ENCODE measurements at places on chromosomes 4 and X.

DNA sequence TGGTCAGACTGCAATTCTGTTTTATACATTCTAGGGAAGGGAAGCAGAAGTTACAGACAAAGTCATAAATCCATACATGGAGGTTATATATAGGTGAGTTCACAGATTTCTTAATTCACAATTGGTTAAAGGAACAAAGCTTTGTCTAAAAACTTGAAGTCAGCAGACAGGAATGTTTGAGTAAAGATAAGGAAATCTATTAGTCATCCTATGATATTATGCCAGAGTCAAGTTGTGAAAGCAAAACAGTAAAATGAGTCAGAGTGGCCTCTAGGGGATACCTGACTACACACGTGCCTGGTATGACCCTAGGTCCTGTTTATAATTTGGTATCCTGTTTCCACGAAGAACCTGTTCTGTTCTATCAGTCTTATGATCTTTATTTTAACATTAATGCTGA lies 31.5 kb downstream of the ACTRT1 start:
- DNase-seq = peak; percentile 28

DNA sequence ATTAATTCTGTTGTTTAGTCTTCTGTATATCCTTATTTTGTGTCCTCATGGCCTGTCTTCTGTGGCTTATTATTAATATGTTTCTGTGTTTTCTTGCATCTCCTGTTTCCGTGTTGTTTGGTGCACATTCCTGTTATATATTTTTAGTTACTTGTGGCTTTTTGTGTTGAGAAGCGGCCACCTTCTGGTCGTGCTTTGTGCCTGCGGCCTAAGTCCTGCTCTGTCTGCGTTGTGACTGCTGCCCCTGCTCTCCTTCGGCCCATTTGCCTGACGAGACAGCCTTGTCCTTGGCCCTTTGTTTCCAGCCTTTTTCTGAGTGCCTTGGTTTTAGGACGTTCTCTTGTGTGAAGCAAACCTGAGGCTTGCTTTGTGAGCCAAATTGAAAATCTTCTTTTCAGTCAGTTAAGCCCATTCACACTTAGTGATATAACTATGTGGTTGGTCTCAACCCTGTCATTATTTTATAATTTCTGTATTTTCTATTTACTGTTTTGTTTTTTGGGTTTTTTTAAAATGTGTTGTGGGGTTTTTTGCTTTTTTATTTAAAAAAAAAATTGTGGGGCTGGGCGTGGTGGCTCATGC lies 43.8 kb downstream of the TNIP2 start:
- DNase-seq = peak; percentile 8

DNA sequence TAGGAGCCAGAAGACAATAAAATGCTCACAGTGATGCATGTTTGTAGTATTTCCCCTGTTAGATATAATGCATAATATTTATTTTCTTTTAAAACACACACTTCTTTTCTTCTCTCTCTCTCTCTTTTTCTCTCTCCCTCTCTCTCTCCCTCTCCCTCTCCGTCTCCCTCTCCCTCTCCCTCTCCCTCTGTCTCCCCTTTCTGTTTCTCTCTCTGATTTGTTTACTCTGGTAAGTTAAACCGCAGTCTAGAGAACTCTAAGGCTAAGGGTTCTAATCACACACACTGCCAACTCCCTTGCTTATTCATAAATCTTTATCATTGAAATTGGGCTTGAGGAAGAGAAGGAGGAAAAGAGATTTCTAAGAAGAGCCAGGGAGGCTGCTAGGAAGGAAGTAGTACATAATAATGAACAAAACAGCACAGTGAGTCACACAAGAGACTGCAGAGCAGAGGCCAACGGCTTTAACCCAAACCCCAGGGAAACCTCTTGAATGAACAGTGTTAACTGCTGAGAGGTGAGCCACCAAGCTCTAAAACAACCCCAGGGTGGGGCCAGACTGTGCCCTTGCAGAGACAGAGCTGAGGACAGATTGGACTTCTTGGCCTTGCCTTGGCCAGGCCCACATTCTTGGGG lies 9.1 kb upstream of the PHOX2B start:
- no peak for DNase-seq

- no peak for DNase-seq
Observed at GRCh38 chrX:134023851-134024281, 38.5 kb upstream of the GPC3 start.

DNA sequence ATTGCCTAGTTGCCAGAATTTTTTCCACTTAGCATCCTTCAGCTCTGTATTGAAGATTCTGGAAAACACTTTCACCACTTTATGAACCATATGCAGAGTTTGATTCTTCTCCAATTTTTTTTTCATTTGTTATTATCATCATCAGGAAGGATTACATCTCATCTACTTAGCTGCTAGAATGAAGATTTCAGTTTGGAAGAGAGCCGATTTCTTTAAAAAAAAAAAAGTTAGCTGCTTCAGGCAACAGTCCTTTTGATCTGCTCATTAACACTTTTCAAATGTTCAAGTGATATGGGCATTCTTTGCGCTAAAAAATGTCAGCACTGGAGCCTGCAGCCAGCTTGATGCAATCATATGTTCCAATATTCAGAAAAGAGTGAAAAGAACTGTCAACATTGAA lies 76.2 kb downstream of the ANTXR2 start:
- no peak for DNase-seq

DNA sequence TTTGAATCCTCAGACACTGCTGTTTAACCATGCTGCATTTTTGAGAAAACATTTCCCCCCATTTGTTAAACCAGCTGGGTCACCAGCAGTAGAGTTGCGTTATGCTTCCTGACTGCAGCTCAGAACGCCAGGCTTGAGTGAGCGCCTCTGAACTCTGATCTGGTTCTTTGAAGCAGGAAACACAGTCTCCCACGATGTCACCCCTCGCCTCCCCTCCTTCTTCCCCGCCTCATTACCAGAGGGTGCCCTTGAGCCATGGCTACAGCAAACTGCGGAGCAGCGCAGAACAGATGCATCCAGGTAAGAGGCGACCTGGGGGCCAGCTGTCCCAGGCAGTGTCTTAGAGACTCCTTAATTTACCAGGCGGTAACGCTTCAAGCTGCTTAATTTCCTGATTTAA lies 78.4 kb downstream of the REPS2 start:
- DNase-seq = no peak

DNA sequence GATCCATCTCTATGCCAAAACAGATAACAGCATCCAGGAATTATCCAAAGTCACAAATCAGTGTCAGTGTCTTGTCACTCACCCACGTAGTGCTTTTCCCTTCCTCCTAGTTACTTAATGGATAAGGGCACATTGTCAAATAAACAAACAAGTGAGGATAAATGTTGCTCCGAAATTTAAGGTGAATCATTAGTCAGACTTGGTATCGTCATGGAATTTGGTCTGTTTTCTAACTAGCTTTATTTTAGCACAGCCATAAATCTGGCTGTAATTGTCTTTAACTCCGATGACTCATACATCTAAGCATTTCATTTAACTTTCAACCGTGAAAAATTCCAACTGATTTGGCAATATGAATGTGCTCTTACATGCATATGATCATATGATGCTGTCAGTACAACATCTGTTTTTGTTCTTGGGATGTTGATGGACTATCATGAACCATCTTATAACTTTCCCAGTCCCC lies 83.3 kb downstream of the SNCA start:
- DNase-seq = peak; percentile 91

GRCh38 chrX:140521393-140521792 lies 16.5 kb upstream of the SOX3 start:
- no peak for DNase-seq

GRCh38 chr4:60461551-60461950 lies 738.6 kb upstream of the ADGRL3 start:
- DNase-seq = no peak

- no peak for DNase-seq
Observed at GRCh38 chrX:40637687-40638086, 9.7 kb downstream of the CXorf38 start.

GRCh38 chr4:71247706-71248105 lies 91.1 kb upstream of the SLC4A4 start:
- no peak for DNase-seq

DNA sequence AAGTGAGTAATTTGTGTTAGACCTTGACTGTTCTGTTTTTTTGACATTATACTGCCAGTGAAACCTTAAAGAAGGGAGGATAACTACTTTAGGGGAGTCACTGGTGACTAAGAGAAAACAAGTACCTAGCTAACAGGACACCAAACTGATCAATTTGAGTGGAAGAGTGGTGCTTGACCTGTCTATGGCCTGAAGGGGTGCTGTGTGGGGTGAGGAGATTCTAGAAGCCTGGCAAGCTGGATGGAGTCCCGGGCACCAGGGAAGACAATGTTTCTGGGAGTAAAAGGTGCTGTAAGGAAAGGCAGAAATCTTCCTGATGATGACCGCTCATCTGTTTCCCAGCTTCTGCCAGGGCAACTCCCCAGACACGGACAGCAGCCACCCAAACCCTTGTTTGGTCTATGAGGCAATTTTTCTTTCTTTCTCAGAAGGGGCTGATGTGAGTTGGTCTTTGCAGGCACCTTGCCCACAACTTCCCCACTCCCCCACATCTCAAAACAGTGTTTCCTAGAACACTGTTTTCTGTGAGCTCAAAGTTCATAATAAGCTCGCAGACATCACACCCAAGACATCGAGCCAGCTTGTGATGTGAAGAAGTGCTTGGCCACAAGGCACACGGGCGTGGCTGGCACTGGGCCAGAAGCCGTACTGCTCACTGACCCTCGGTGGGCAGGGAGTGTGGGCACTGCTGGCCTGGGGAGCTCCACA lies 4.6 kb downstream of the TXK start:
- DNase-seq = no peak

DNA sequence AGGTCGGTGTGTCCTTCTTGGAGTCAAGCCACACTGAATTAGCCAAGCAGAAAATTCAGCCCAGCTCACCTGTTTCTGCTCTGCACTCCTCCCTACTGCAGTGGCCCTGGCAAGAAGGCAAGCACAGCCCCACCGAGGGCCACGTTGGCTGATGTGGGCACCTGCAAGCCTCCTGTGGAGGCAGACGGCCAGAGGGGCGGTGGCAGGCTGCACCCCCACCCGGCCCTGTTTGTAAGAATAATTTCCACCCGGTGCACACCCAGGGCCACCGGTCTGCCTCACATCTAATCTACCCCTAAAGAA lies 18.8 kb downstream of the PPP2R2C start:
- DNase-seq = no peak

- peak; percentile 67 for DNase-seq
Observed at GRCh38 chrX:16589211-16589610, 60.7 kb upstream of the S100G start.

DNA sequence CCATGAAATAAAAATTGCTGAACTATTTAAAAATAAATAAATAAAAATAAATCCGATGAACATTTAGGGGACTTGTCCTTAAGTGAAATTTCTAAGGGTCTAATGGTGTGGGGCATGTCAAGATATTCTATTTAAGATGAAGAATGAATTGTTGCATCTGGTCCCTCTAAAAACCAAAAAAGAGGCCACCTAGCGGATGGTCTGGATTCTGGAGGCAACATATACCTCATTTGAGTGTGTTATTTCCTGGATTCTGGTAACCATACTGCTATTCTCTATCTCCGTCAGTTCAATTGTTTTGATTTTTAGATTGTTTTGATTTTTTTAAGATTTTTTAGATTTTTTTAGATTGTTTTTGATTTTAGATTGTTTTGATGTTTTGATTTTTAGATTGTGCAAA lies 28.3 kb downstream of the AGTR2 start:
- no peak for DNase-seq

- no peak for DNase-seq
Observed at GRCh38 chrX:10265775-10266174, 109.0 kb downstream of the CLCN4 start.

DNA sequence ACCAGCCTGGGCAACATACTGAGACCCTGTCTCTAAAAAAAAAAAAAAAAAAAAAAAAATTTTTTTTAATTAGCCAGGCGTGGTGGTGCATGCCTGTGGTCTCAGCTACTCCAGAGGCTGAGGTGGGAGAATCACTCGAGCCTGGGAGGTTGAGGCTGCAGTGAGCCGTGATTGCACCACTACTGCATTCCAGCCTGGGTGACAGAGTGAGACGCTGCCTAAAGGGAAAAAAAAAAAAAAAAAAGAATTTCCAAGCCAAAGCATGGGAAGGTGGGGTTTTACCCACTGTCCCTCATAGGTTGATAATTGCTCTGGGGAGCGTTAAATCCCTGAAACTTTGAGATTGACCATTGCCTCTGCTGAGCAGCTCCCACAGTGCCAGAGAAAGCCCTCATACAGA lies 427.5 kb downstream of the BCOR start:
- DNase-seq = peak; percentile 58

GRCh38 chrX:86137071-86137470 lies 11.2 kb upstream of the DACH2 start:
- DNase-seq = peak; percentile 79

GRCh38 chrX:119273420-119274192 lies 37.5 kb downstream of the PGRMC1 start:
- DNase-seq = peak; percentile 63

DNA sequence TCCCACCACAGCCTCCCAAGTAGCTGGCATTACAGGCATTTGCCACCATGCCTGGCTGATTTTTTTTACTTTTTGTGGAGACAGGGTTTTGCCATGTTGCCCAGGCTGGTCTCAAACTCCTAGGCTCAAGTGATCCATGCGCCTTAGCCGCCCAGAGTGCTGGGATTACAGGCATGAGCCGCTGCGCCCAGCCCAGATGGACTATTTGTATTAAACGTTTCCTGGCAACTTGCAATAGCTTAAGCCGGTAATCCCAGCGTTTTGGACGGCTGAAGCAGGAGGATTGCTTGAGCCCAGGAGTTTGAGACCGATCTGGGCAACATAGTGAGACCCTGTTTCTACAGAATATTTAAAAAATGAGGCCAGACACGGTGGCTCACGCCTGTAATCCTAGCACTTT lies 18.4 kb downstream of the UBE2K start:
- DNase-seq = no peak

GRCh38 chr4:1487761-1488160 lies 81.5 kb upstream of the NKX1-1 start:
- no peak for DNase-seq

- no peak for DNase-seq
Observed at GRCh38 chr4:10587697-10588096, 96.9 kb downstream of the CLNK start.

- no peak for DNase-seq
Observed at GRCh38 chrX:109958266-109958665, 44.6 kb upstream of the TMEM164 start.

DNA sequence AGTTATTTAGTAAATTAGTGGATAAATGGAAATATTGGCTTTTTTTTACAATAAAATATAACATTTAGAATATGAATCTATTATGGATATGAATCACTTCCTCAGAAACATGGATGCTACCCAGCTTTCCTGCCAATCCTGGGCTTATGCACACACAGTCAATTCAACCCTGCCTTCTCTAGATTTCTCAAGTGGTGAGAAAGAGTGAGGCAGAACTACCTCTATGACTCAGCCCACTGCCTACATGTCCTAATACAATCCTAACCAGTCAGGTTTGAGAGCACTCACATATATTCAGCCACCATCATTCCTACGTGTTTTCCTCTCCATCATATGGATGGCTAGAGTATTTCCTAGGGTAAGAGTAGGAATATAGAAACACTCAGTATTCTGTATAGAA lies 91.1 kb upstream of the ANKRD50 start:
- DNase-seq = peak; percentile 25

GRCh38 chr4:88022289-88022688 lies 14.9 kb downstream of the PKD2 start:
- no peak for DNase-seq

- DNase-seq = peak; percentile 84
Observed at GRCh38 chrX:134932528-134933217, 58.1 kb upstream of the SMIM10 start.

GRCh38 chr4:113270520-113271319 lies 221.3 kb downstream of the ANK2 start:
- no peak for DNase-seq

Measured in fibroblast of skin of back (primary cell).